ENCODE measurements at places on chromosomes 7 and 10.

GRCh38 chr10:95906677-95907455, 909 bp upstream of the CC2D2B start:
- peak; percentile 61 for DNase-seq

DNA sequence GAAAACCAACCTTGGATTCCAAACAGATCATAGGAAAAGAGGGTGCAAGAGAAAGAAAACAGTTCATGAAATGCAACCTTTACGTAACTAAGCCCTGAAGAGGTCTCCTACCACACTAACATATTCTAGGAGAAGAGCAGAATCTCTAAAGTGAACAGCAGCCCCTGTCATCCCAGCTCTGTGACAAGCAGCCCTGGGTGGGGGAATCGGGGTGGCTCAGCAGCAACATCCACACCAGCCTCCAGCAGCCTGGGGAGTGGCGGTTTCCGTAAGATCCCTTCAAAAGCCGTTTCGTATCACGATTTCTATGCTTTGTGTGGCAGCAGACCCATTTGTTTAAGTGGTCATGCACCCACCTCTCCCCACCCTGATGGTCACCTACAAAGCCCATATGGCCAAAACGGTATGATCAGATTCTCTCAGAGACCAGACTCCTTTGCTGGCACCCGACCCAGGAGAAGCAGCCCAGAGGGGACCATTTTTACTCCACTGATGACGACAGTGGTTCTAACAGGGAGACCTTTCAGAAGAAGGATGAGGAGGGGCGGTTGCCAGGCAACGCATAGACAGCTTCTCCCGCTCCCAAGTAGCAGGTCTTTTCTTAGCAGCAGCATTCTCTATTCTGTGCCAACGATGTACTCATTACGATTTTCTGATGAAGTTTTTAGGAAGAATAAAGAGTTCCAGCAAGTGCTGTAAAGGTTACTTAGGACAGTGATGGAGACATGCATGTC, 300.6 kb downstream of the DNAJB6 start:
- no peak for DNase-seq

DNA sequence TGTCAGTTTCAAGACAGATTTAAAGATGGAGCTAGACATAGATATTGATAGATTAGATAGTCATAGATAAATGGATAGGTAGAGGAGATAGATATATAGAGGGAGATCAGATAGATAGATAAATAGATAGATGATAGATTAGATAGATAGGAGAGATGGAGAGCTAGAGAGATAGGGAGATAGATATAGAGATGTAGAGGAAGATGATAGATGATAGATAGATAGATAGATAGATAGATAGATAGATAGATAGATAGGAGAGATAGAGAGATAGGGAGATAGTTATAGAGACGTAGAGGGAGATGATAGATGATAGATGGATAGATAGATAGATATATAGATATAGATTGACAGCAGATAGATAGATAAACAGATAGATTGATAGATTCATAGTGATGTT, 1038.8 kb upstream of the AUTS2 start:
- no peak for DNase-seq

DNA sequence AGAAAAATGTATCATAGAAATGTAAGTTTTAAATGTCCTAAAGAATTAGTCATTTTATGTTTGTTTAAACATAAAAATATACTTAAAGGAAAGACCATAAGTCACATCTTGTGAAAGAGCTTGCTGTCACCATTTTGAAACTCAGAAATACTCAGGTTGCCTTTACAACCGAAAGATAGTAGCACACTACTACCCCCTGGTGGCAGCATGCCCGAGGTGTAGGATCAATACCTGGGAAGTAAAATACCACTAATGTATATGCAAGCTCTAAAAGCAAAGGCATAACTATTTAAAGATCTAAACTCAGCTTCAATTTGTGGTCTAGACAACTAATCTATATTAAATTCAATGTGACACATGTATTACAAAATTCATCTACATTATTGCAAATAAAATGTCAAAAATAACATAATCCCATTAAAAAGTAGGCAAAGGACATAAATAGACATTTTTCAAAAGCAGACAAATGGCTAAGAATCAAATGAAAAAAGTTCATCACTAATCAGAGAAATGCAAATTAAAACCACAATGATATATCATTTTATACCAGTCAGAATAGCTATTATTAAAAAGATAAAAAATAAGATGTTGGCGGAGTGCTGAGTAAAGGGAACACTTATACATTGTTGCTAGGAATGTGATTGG, 47.7 kb upstream of the FGL2 start:
- peak; percentile 72 for DNase-seq

DNA sequence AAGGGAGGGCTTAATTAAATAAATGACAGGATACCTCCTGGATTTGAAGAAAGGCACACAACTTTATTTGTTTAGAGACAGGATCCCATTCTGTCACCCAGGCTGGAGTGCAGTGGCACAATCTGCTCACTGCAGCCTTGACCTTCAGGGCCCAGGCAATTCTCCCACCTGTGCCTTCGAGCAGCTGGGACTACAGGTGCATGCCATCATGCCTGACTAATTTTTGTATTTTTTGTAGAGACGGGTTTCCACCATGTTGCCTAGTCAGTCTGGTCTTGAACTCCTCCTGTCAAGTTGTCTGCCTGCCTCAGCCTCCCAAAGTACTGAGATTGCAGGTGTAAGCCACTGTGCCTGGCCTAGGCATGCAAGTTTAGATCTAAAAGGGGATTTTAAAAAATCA, 272.7 kb upstream of the MBL2 start:
- DNase-seq: no peak

GRCh38 chr7:148698397-148699023, at the start of gene CUL1:
Gene CUL1 (plus strand): TSS chr7:148698903. CDS start chr7:148730123, 31,220 bp downstream.
- peak; percentile 75 for DNase-seq

DNA sequence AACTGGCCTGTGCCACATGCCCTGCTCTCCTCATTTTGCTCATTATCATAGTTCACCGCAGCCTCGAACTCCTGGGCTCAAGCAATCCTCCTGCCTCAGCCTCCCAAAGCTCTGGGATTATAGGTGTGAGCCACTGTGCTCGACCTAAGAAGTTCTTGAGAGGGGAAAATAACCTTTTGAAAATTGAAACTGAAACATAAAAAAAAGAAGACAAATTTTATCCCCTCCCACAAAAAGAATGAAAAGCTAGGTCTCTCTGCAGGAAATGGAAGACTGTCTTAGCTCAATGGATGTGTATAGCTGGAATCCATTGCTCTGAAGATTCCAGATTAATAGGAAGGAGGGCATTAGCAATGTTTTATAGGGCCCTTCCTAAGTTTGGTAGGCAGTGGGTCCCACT, 2.0 kb upstream of the EXOC6 start:
- no peak for DNase-seq

GRCh38 chr10:73920089-73920488, 9.2 kb downstream of the PLAU start:
- peak; percentile 13 for DNase-seq

DNA sequence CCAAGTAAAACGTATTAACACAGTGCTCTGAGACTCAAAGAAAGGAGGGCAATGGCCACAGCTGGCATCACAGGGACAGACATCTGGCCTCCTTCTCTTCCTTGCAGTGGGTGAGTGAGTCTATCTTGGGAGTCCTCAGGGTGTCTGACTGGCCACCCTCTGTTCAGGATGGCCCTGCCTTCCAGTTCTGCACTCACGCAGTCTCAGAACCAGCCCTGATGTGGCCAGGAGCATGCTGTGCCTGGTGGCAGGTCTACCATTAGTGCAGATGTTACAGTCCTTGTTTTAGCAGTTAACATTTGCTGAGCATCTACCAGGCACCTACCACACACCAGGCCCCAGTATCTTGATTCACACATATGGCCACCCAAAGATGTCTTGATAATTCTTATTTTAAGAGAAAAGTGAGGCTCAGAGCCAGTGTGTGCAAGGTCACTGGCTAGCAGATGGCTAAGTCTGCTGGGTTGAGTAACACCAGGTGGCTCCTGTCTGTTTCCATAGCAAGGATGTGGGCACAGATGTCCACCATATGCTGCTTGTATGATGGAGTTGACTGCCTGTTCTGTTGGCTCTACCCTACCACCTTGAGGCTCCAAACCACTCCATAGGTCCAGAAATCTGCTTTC, 23.2 kb upstream of the ARHGAP22 start:
- peak; percentile 88 for DNase-seq

DNA sequence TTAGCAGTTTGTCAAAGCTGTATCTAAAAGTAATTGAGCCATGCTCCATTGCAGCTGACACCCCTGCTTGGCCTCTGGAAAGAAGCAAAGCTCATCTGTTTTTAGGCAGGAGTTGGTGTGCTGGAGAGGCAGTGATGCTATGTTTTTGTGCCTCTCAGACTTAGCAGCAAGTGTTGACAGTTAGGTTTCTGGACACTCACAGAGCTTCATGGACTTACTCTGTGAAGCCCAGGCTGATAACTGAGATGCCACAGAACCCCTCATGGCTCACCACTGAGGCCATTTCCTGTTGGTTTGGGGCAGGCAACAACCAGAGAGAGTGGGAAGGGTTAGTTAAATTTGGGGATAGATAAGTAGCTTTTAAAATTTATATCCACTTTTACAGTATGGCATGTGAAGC, 59.8 kb downstream of the BTAF1 start:
- no peak for DNase-seq

GRCh38 chr10:28587970-28588290, 55.0 kb downstream of the WAC start:
- DNase-seq: peak; percentile 76

DNA sequence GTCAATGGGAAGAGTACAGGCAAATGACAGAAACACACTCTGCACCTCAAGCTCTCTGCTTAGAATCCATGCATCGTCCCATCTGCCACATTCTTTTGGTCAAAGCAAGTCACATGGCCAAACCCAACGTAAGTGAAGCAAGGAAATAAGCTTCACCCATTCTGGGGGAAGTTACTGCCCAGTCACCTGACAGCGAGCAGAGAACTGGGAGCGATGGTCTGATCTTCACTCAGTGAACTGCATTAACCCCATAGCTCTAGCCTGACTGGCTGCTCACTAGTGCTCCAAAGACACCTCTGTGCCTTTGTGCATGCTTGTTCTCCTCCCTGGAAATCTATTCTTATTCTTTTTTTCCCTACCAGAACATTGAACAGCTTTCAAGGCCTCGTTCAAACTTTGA, 89.9 kb downstream of the APBB1IP start:
- no peak for DNase-seq

Data from HCEC 1CT (cell line).